ENCODE measurements at places on chromosomes 1 and 21.
A peak's percentile ranks its signal among the peaks of the same experiment; 100 is the strongest.

DNA sequence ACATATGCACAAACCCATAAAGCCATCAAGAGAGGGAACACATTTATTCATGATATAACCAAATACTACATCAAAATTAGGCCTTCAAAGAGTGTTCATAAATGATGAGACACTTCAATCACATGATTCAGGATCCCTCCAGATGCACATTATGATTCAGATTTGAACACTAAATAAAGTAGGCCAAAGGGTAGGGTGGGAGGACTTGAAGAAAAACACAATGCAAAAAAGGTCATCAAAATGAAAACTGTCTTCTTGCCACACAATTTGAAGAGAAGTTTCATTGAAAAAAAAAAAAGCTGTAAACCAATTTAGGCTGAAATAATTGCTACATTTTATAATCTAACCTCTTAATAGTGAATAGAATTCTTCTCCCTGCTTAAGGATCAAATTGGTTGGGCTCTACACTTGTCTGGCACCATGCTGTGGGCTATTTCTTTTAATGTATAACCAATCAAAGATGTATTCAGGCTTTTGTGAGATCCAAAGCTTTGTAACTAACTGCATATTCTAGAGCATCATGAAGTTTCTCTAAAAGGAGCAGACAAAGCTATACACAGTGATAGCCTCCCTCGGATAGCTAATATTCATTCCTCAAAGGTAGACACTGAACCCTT, 58.1 kb downstream of the ZSWIM5 start:
- DNase-seq: no peak

DNA sequence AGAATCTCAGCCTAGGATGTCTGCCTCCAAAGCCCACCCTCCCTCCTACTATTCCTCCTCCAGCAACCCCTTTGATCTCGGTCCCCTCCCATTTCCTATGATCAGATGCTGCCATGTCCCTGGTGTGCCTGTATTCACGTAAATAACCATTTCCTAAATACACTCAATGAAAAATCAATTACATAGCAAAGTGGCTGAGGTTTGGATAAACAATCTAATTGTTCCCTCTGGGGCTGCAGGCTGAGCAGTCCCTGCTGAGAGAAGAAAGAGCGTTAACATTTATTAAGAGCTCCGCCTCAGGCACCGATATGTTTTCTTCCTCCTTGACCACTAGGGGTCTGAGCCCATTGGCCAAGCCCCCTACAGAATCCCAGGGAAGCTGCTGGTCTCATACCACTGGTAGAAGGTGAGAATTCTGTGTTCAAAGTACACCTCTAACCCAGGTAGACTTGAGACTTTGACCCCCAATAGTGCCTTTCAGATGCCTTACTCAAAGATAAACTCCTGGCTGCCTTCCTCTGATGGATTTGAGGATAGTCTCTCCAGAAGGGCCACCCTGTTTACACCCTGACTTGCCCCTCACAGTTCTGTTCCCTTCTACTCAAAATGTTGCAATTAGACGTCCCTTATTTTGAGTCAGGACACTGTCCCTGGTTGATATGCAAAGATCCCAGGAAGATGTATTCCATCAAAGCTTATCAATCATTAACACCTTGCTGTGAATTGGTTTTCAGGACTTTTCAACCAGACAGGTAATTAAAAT, 33.9 kb upstream of the CAMK1G start:
- no peak for DNase-seq

GRCh38 chr1:101178688-101179491, 57.9 kb upstream of the S1PR1 start:
- peak; percentile 12 for DNase-seq

DNA sequence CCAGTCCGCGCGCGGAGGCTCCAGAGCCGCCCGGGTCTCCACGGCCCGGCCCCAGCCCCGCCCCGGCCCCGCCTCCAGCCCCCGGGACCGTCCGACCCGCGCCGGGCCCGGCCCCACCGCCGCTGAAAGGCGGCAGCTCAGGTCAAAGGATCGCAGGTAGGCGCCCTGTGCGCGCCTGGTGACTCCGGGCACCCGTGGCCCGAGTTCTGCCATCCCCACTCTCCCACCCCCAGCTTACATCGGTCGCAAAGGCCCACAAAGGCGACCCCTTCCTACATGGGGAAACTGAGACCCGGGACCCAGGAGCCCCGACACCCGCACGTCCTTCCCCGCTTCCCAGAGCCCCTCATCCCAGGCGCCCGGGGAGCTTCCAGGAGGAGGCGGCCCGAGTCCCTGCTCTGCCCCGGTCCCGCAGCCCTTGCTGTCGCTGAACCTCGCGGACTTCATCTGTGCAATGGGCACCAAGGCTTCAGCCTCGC, at the start of gene TMEM200B:
Gene TMEM200B, minus strand, starts transcription at position 17 of the 479 bp plus-strand sequence. CDS start 2,075 bp downstream, outside the sequence.
- DNase-seq: peak; percentile 54

- DNase-seq: no peak
These were observed 38.4 kb downstream of the PIK3CD start for GRCh38 chr1:9689971-9690381.

- no peak for DNase-seq
These were observed 20.9 kb upstream of the GORAB start for GRCh38 chr1:170511038-170511437.

- no peak for DNase-seq
These were observed 562.6 kb downstream of the PTPRU start for GRCh38 chr1:29798699-29799566.

DNA sequence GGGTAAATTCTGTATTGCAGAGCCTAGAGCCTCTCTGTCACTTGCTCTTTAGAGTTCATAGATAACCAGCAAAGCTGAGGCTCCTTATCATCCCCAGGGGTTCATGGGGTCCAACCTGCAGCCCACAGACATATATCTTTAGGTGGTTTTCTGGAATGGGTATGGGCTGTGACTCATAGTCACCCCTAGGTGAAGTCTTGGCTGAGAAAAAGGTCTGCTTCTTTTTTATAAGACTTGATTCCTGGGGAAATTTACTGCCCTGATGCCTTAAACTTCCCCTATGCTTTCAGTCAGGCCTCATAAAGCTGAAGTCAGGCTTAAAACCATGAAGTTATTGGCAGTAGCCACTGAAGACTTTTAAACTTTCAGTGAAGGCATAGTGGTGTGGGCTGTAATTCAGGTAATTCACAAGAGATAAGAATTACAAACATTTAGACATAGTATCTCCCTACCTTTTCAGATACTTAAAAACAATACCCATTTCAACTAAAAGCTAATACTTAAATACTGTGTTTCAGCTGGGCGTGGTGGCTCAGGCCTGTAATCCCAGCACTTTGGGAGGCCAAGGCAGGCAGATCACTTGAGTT, 46.8 kb downstream of the MACO1 start:
- no peak for DNase-seq
